ENCODE measurements at places on chromosomes 3 and 15.

GRCh38 chr3:12907729-12908128 is 66.4 kb upstream of the RPL32 start:
- DNase-seq, result no peak

DNA sequence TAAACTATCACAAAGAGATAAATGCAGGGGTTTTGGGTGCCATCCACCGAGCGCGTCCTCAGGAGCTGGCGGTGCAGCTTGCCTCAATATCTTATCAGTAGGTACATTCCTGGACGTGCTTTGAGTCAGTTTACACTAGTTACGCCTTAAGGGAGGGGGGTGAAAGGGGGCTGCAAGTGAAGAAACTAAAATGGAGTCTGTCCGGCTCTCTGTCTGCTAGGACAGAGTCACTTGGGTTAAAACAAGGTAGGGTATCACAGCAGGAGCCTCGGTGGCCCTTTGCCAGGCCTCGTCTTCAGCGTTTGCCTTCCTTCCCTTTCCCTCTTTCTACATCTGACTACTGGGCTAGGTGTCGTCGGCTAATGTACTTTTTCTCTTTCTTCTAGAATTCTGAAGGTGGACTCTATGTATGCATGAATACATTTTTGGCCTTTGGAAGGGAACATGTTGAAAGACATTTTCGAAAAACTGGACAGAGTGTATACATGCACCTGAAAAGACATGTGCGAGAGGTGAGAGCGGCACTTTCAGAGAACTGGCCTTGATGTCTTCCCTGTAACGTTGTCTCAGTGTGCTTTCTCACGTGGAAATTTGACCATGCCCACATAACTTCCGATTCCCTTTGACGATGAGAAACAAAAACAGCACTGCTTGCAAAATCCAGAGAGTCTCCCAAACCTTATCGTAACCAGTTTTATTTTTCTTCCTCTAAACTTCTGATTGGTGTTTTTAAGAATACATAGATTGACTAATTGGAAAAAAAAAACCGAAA is 28.8 kb downstream of the USP13 start:
- DNase-seq, result no peak

DNA sequence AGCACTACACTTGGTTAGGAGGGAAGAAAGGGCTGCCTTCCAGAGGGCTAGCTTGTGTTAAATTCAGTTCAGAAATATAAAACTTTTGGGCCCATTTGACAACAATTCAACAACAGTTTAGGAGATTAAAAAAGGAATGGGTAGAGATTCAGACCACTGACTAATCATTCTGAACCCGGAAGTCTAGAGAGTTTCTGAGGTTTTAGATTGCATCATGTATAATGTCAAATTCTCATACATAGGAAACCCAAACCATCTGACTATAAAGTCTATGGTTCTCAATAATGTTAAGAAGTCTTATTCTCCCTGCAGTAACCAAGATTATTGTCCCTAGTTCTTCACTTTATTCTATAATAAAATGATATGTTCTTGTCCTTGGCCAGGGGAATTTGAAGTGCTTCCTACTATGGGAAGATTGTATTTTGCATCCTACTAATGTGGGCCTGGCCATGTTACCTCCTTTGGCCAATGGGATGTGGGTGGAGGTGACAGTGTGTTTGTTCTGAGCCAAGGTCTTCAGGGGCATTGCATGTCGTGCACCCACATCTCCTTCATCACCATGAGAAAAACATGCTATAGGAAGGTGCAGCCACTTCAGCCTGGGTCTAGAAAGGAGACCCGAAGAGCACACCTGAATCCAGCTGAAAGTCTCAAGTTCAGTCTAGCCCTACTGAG is 66.4 kb upstream of the CCNL1 start:
- no peak for DNase-seq

- no peak for DNase-seq
Observed at GRCh38 chr15:29913528-29914135, 91.4 kb upstream of the TJP1 start.

- DNase-seq, result no peak
Observed at GRCh38 chr3:73490453-73491286, 134.1 kb downstream of the PDZRN3 start.

GRCh38 chr3:41846850-41847249 is 115.1 kb downstream of the ULK4 start:
- no peak for DNase-seq

- no peak for DNase-seq
Observed at GRCh38 chr3:142735462-142735861, 11.6 kb downstream of the TRPC1 start.

DNA sequence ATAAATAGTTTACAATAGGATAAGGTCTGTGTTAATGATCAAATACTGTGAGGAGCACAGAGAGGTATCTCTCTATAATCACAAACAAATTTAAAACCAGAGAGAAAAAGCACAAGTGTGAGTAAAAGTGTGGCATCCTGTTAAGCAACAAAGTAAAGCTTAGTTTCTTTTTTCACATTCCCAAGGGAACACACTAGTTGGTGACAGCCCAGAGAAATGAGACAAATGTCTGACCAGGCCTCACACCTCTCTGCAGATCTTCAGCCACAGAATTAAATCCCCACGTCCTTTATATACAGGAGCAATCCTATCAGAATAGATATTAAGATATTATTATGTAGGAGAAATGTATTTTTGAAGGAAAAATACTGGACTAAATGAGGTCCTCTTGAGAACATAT is 2.7 kb downstream of the FBN1 start:
- DNase-seq, result no peak

GRCh38 chr3:142394921-142395622 is 52.8 kb downstream of the XRN1 start:
- DNase-seq, result no peak

GRCh38 chr15:36152936-36153335 is 426.5 kb upstream of the CDIN1 start:
- DNase-seq, result no peak

GRCh38 chr15:69032703-69033373 is 18.3 kb downstream of the NOX5 start:
- no peak for DNase-seq

GRCh38 chr3:130558366-130558765 is 41.4 kb downstream of the COL6A6 start:
- DNase-seq, result no peak

DNA sequence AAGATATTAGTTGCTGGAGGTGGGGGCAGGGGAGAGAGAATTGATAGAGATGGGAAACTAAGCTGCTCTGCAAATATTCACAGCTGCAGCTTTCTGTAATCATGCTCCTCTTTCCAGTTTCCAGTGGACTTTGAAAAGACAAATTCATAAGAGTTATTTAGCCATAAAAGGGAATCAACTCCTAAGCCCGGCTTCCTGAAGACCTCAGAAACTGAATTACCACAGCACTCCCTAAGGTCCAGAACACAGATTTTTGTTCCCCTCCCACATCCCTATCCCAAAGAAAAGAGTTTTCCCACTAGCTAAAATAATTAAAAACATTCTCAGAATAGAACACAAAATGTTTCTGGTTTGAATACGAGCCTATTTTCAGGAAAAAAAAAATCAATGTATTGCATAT is 871.8 kb upstream of the NR2F2 start:
- peak; percentile 40 for DNase-seq

GRCh38 chr15:56672721-56673120 is 60.6 kb downstream of the ZNF280D start:
- DNase-seq, result peak; percentile 7

DNA sequence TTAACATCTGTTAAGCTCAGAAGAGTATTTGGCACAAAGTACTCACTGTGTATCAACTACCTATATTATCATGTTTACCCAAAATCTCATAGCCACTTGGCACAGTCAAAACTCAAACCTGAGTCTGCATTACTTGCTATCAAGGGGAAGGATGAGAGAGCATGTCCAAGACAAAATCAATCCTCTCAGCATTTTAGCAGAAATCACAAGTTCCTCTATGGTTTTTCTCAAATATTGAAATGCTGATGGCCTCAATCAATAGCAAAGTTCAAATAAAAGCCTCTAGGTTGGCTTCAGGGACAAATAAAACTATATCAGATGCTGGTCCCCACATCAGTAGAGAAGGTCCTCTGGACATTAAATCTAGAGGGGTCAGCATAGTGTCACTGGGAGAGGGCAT is 14.3 kb downstream of the TBC1D2B start:
- DNase-seq, result no peak

DNA sequence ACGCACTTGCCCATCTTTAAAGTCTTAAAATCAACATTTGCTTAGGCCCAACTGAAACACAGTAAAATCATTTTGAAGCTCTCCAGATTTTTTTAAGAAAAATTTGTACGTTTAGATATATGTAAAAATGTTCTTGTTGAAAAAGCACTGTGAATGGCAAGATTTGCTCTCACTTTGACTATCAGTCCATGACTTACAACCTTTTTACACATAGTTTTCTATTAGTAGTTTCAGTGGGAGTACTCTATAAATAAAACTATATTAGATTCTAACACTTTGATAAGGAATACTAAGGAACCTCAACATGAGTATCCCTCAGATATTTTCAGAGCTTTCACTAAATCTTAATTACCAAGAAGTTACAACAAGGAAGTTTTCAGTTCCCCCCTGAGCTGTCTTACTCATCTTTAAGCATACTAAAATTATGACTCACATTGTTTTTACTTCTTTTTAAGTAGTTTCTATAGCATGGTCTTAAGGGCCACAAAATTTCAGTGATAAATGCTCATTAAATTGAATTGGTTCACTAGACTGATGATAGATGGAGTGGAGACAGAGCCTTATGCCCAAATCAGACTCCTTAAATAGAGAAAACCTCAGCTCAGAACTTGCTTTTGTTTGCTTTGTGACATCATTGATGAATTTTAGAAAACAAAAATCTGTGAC is 31.6 kb upstream of the RAP2B start:
- peak; percentile 72 for DNase-seq

DNA sequence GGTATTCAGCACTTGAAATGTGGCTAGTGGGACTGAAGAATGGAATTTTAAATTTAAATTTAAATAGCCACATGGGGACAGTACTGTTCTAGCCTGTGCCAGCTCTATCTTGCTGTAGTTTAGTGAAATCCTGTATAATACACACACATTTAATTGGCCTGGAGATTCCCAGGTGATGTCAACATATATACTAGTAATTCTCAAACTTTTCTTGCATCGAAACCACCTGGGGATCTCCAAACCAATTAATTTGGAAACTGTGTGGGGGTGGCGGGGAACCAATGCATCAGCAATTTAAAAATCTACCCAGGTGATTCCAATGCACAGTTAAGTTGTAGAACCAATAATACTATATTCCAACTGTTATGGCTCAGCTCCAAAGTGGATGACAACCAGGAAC is 228.9 kb upstream of the MRPL3 start:
- DNase-seq, result no peak

DNA sequence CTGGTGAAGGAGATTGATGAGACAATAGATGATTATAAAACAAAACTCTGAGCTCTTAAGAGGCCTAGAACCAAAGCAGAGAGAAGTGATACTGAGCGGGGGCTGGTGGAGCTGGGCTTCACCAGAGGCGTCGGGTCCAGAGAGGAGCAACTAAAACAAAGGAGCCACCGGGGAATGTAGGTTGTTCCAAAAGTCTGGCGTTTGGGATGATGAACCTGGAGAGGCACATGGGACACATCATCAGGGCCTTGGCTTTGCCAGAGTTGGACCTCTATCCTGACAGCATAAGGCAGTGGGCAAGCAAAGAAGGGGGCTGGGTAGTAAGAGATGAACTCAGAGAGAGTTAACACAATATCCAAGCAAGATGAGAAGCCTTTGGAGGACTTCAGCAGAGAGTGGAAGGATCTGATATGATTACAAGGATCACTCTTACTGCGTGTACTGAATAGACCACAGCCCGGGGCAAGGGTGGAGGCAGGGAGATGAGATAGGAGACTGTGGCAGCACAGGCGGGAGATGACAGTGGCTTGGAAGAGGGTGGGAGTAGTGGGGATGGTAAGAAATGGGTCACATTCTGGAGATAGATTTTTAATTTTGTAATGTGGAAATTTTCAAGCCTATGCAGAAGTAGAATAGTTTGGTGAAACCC is 36.0 kb upstream of the RASA2 start:
- DNase-seq, result no peak

Data from fibroblast of skin of left quadriceps (primary cell).